Activated CD4-positive, alpha-beta T cell treated with anti-CD3 and anti-CD28 coated beads, Interleukin-2, Interleukin-4, amounts not matched to agents 100 ng/mL and 50 ng/mL, durations not matched to agents 16 hours and 8 hours (primary cell): ENCODE measurements at places on chromosomes 3 and 15.

- DNase-seq = no peak
Observed at GRCh38 chr3:2535206-2535605, 436.5 kb downstream of the CNTN4 start.

GRCh38 chr3:119401069-119401468, 62.3 kb downstream of the TMEM39A start:
- no peak for DNase-seq

DNA sequence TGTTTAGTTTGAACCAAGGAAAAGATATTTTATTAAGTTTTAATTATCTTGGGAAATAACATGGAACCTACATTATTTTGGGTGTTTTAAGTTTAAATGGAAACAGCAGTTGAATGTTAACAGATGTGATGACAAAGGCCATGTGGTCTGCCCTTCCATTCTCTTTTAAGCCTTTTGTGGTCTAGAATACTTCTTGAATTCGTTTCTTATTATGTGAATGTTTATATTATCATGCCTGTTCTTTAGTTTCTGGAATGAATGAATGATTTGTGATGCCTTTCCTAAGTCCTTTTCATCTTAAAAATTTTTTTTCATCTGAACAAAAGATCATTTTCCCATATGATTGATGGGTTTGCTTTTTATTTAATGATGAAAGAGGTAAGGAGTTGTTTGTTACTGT, 44.6 kb downstream of the SNRK start:
- DNase-seq = no peak

- DNase-seq = no peak
Observed at GRCh38 chr3:190485830-190486532, 27.9 kb upstream of the IL1RAP start.

DNA sequence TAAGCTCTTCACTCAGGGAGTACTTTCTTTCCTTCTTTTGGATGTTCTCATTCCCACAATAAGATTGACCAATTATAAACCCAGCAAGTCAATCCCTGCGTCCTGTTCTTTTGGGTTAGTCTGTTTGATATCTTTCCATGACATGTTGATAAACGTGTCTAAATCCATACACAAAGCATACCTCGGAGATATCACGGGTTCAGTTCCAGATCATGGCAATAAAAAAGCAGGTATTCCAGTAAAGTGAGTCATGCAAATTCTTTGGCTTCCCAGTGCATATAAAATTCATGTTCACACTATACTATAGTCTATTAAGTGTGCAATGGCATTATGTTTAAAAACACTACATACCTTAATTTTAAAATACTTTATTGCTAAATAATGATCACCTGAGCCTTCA, 667.7 kb downstream of the MAGI1 start:
- DNase-seq = no peak

- DNase-seq = no peak
Observed at GRCh38 chr3:184884359-184885017, 72.5 kb downstream of the VPS8 start.

DNA sequence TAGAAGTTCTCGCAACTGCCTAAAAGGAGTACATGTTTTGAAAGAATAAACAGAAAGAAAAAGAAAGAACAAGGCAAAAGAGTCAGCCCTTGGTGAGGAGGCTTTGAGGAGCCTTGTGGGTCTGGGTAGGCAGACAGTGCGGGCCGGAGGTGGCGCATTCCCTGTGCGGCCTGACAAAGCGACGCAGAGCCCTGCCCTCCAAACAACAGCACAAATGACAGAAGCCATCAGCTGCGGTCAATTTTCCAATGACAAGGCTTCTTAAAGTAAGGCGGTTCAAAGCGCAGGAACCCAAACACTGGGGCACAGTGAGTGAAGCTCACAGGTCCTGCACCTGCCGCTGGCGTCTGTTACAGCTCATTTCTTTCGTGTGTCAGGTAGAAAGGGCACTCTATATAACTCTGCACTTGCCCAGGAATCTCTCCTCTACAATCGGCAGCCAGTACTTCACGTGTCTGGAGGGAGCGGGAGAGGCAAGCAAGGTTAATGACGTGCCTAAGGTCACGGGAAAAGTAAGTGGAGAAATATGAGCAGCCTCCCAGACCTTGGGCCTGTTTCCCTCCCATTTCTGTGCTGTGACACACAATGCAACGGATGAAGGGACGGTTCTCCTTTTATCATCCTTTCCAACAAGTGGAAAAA, 178.1 kb downstream of the OPA1 start:
- no peak for DNase-seq

GRCh38 chr15:66786222-66786621, 84.2 kb downstream of the SMAD6 start:
- DNase-seq = no peak

- DNase-seq = no peak
Observed at GRCh38 chr3:136166507-136166906, 29.6 kb downstream of the MSL2 start.

DNA sequence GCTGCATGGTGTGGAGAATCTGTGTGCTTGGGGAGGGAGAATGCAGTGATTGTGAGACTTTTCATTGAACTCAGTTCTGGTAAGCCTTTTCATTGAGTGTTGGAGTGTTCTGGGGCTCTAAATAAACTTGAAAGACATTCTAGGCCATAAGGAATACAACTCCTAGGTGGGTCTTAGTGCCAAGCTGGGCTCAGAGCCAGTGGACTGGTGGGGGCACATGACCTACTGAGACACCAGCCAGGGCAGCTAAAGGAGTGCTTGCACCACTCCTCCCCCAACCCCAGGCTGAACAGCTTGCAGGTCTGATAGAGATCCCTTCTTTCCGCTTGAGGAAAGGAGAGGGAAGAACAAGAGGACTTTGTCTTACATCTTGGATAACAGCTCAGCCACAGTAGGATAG, 21.7 kb upstream of the KPNA4 start:
- no peak for DNase-seq
